ENCODE measurements at places on chromosomes 3 and 15.

GRCh38 chr3:61808526-61808925, 247.2 kb downstream of the PTPRG start:
- DNase-seq, result no peak

DNA sequence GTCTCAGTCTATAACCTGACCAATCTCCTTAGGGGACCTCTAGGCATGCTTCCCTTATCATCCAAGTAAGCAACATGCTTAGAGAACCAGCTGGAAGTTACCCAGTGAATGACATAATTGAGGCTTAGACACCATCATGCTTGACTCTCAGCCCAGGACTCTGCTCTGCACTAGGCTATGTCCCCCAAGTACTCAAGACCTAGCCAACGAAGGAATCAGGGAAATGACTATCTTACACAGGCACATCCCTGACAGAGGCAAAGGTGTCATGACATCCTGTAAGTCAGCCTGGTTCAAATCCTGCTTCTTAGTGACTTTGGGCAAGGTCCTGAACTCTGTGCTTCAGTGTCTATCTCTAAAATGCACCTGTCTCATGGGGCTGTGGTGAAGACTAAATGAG, 24.6 kb upstream of the CELF6 start:
- no peak for DNase-seq

GRCh38 chr3:109643590-109643989, 306.2 kb upstream of the DPPA4 start:
- DNase-seq, result no peak

DNA sequence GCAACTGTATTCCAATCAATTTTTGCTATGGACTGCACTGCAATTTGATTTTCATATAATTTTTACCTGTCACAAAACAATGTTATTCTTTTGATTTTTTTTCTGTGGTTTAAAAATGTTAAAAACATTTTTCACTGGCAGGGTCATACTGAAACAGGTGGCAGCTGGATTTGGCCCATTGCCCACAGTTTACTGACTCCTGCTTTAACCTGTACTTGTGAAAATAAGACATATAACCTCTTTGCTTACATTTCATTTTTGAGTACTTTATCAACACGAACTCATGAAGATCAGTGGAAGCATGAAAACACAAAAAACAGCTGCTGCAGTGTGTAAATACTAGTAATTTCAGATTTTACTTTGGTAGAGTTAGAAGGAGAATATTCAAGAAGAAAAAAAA, 313.1 kb downstream of the WDR72 start:
- DNase-seq, result no peak

DNA sequence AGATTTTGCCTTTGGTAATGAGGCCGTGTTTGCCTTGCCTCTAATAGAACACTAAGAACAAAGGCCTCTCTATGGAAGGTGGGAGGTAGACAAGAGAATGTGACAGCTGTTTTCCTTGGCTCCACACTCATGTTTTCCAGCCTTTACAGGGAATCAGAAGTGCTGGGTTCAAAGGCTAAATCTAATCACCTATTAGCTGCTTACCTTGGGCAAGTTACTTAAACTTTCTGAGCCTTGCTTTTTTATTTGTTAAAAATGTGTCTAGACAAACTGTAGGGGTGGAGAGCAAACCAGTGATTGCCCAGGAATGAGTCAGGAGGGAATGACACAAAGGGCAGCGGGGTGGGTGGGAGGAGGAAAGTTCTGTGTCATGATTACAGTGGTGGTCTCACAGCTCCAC, 179.0 kb downstream of the P3H2 start:
- no peak for DNase-seq

DNA sequence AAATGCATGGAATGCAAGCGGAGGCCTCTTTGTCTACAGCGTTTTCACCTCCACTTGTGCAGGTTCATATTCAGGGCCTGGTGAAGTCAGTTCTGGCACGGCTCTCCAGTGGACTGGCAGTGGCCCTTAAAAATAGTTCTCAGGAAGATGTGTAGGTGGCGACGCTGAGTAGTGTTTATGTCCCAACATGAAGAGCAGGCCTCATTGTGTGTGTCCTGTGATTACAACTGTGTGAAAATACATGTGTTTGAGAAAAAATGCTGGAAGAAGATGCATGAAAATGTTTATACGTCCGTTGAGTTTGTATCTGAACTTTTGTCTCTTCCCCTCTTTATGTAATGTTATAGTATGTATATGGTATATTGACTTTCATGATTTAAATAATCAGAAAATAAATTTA, 7.2 kb downstream of the LIPC start:
- peak; percentile 44 for DNase-seq

- DNase-seq, result no peak
Observed at GRCh38 chr3:22977650-22978289, 225.4 kb upstream of the UBE2E2 start.

GRCh38 chr15:31387092-31387478, 60.5 kb downstream of the KLF13 start:
- no peak for DNase-seq

- peak; percentile 63 for DNase-seq
Observed at GRCh38 chr3:8882171-8882593, 81.1 kb downstream of the RAD18 start.

- no peak for DNase-seq
Observed at GRCh38 chr15:84143753-84144314, 91.7 kb upstream of the GOLGA6L4 start.

GRCh38 chr3:169456900-169457299, 206.6 kb downstream of the MECOM start:
- no peak for DNase-seq

GRCh38 chr3:150146991-150147761, 176.5 kb upstream of the PFN2 start:
- no peak for DNase-seq

GRCh38 chr3:159823780-159824179, 164.9 kb upstream of the IL12A start:
- DNase-seq, result no peak

GRCh38 chr3:66483006-66483405, 17.8 kb downstream of the LRIG1 start:
- DNase-seq, result no peak

GRCh38 chr15:74651242-74651741, 35.7 kb downstream of the CLK3 start:
- no peak for DNase-seq

GRCh38 chr3:124597273-124597672, 133.0 kb upstream of the UMPS start:
- DNase-seq, result no peak

DNA sequence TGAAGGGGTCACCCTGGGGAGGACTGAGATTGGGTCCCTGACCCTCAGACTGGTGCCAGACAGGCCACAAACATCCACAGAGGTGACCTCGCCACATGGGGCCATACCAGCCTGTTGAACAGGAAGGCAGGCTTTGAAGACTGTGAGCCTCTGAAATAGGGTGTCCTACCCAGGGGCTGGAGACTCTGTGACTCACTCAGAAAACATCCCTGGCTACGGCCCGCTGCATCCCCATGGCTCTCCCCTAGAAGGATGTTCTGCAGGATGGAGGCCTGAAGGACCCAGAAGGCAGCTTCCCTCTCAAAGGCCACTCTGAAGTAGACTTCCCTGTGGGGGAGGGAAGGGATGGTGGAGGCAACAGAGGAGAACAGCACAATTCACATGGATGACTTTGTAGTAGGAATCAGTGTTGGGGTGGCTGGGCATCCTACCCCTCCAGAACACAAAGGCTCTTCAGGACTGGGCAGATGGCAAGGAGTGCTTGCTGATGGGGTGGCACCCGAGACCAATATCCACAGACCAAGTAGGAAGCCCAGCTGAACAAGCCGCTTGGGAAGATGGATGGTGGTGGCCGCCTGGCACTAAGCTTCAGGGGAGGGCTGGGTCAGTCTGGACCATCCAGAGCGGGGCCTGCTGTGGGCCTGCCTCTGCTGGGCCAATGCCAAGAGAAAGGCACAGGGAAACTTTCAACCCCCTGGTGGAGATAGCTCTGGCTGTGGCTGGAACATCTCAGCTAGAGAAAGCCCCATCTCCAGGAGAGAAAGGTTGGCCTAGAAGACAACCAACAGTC, 37.6 kb upstream of the DUSP7 start:
- DNase-seq, result no peak

- DNase-seq, result no peak
Observed at GRCh38 chr3:5092018-5092417, 30.1 kb upstream of the ARL8B start.

- DNase-seq, result no peak
Observed at GRCh38 chr15:50113187-50113505, 5.9 kb downstream of the ATP8B4 start.

- no peak for DNase-seq
Observed at GRCh38 chr3:157442729-157443128, 6.1 kb downstream of the PTX3 start.

- no peak for DNase-seq
Observed at GRCh38 chr3:142159083-142159740, 9.9 kb upstream of the TFDP2 start.

GRCh38 chr3:12727481-12727880, 31.6 kb downstream of the TMEM40 start:
- no peak for DNase-seq

DNA sequence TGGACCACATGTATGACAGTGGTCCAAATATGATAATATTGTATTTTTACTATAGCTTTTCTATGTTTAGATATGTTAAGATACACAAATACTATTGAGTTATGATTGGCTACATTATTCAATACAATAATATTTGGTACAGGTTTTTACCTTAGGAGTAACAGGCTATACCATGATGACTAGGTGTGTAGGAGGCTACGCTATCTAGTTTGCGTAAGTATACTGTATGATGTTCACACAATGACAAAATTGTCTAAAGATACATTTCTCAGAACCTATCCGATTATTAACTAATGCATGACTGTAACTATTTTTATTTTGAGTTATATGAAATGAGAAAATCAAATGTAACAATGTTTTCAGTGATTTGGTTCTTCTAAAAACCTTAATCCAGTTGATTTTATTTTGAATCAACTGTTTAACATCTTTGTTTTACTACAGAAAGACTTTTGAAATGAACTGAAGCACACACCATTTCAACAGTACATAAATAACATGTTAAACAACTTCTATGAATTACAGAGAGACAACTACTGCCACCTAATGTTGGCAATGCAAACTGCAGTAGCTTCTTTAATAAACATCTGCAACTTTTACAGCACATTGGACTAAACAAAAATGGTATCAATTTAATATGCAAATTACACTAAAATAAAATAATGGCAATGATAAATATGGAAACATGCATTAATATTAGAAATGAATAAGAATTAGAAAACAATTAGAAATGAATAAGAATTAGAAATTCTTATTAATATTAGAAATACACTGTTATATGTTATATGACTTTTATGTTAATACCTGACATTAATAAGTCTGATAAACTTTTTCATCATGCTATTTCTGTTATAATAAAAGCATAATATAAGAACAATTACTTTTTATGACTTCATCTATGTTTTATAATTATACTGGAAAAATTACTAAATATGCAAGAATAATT, 255.7 kb downstream of the MBNL1 start:
- DNase-seq, result no peak

DNA sequence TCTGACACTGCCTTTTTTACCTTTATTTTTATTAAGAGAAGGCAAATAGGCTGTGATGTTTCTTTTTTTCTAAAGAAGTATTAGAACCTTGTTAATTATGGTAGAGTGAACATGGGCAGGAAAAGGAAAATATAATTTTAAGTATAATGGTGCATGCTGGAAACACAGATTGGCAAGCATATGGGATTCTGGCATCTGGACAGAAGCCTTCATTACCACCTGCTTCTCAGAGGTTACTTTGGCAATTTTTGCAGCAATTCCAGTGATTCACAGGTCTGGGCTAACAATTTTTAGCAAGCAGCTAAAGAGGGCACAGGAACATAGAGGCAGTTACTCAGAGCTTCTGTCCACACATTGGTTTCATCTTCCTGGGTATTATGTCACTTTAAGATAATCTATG, 258.3 kb downstream of the DIPK2A start:
- DNase-seq, result no peak

All from H9 (cell line).